ENCODE measurements at places on chromosomes 12 and 14.

DNA sequence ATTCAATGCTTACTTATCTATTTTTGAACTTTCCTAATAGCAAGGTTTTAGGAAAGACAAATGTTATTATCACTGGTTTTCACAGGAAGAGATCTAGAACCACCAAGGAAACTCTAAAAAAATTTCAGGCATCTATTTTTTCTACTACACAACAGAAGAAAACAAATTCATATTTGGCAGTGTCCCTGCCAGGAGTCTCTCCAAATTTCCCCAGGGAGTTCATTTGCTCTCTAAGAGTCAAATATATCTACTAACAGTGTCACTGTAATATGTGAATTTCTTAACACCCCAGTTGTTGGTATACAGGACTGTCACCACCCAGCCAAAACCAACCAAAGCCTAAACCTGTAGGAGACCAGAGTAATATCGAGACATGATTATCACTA is 83.4 kb downstream of the STXBP6 start:
- DNase-seq, result no peak

GRCh38 chr14:32129124-32129523 is 52.0 kb downstream of the ARHGAP5 start:
- DNase-seq, result no peak

- no peak for DNase-seq
Observed at GRCh38 chr12:79174626-79175025, 310.1 kb downstream of the SYT1 start.

- no peak for DNase-seq
Observed at GRCh38 chr12:6646276-6647082, 753 bp downstream of the ACRBP start.

- no peak for DNase-seq
Observed at GRCh38 chr14:104784218-104784568, 11.4 kb downstream of the AKT1 start.

DNA sequence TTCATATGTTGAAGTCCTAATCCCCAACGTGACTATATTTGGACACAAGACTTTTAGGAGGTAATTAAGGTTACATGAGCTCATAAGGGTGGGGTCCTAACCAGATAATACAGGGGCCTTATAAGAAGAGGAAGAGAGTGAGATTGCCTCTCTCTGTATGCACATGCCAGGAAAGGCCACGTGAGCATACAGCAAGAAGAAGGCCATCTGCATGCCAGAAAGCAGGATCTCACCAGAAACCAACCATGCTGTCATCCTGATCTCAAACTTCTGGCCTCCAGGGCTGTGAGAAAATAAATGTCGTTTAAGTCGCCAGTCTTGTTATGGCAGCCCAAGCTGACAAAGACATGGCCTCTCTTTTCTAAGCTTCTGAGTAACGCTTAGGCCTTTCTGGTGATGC is 69.0 kb upstream of the GPHB5 start:
- DNase-seq, result no peak

GRCh38 chr12:104381341-104381730 is 75.4 kb upstream of the CHST11 start:
- DNase-seq, result no peak

DNA sequence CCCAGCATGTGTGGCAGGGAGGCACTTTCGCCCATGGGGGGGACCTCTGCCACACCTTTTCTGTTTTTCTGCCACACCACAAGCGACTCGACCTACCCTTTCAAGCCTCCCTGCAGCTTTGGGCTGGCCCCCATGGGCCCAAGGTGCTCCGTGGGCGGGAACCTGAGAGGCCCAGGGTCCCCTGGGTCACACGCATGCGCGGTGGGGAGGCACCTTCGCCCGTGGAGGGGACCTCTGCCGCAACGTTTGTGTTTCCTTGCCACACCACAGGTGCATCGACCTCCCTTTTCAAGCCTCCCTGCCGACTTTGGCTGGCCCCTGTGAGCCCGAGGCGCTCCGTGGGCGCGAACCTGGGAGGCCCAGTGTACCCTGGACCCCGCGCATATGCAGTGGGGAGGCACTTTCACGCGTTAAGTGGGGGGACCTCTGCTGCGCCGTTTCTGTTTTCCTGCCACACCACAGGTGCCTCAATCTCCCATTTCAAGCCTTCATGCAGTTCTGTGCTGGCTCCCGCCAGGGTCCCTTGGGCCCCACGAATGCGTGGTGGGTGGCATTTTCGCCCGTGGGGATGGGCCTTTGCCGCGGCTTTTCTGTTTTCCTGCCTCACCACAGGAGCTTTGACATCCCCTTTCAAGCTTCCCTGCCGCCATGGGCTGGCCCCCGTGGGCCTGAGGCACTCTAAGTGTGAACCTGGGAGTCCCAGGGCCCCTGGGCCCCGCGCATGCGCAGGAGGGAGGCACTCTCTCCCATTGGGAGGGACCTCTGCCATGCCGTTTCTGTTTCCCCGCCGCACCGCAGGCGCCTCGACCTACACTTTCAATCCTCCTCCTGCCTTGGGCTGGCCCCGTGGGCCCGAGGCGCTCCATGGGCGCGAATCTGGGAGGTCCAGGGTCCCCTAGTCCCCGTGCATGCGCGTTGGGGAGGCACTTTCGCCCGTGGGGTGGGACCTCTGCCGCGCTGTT is 332.2 kb downstream of the ALG10 start:
- DNase-seq, result no peak

- no peak for DNase-seq
Observed at GRCh38 chr12:13342971-13343370, 146.4 kb downstream of the EMP1 start.

DNA sequence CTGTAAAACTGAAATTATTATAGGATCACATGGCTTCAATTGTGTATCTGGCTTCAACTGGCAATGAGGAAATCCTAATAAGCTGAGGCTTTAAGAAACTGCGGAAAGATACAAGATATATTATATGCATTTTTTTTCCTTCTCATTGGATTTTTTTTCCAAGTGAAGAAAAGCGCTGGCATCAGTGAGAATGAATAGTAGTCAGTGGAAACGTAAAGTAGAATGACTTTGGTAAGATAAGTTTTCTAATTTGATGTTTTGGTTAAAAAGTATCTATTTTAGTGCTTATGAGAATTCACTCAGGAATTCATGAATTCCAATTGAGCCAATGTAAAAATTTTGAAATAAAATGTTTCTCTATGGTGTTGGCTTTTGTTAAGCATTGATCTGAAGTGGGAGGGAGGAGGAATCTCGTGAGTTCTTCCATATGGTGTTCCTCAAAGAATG is 173.5 kb upstream of the FRMD6 start:
- no peak for DNase-seq

GRCh38 chr14:71645656-71646055 is 286.6 kb upstream of the RGS6 start:
- DNase-seq, result no peak

DNA sequence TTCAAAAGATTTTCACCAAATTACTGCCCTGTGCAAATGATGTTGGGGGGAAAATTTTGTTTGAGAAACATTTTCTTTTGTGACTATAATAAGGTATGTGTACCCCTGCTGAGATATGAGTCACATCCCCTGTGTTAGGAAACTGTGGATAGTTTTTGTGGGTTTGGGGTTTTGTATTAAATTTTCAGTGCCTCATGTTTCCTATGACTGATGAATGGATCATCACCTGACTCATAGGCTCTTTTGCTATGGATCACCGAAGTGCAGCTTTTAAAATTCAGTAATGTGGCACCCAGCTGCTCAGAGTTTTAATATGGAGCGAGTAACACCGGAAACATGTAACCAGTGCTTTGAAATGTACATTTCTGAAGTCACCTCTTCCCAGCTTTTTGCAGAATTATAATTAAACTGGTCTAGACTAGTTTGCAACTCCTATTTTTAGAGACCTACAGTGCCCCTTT is 167.4 kb upstream of the HMGA2 start:
- DNase-seq, result no peak

DNA sequence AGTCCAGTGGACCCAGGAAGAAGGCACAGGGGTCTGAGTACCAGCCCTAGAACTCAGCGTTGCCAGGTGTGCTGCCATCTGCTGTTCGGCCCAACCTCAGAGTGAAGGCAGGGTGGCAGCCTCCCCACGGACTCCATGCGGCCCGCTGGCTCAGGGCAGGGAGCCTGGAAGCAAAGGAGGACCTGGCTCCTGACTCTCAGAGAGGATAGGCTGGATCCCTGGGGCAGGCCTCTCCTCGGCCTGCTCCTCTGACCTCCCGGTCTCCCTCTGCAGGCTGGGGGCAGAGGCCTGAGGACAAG is 10.1 kb downstream of the MCRS1 start:
- peak; percentile 61 for DNase-seq

- DNase-seq, result peak; percentile 16
Observed at GRCh38 chr14:105864651-105865265, 338.4 kb downstream of the TMEM121 start.

DNA sequence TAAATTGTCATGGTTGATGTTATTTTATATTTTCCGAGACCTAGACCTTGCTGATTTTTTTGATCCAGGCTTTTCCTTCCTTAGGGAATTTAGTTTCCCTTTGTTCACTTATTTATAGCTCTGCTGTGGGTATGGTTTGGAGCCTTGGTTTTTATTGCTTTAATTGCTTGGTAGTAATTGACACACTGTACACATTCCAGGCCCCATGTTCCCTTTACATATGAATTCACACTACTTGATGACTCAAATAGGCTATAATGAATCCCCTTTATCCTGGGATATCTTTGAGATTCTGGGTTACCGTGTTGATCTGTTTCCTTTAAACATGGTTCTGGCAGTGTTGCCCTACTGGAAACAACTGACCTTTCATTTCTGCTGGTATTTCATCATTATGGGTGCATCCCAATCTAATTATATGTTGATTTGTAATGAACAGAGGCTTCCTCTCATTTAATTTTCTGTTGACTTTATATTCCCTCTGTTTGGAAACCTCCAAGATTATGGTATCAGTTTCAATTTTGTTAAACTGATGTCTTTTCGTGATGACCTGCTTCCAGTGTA is 424.0 kb downstream of the RAD51B start:
- DNase-seq, result no peak

DNA sequence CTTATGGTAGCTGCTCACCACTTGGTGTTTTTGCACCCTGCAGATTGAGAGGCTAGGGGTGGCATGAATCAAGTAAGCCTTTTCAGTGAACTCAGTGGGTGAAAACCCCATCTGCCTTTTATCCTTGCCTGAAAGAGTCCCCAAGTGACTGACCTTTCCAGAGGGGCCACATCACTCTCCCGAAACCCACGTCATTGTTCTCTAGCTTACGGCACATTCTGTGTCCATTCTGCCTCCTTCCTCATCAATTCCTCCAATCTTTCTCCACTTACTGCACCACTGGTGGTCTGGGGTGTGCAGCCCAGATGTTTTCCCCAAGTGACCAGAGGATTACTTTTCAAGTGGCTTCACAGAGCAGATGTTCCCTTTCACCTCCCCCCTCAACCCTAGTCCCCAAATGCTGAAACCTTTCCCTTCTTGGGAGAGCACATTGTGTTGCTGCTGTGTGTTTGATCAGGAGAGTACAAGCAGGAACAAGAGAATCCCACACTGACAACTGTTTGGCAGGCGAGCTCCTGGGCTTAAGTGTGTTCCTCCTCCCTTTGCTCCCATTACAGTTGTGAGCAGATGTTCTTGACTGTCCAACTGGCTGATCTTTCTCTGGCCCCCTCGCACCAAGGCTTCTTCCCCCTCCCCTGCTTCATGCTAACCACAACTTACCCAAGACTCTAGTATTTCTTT is 138.0 kb upstream of the IGF1 start:
- DNase-seq, result no peak

DNA sequence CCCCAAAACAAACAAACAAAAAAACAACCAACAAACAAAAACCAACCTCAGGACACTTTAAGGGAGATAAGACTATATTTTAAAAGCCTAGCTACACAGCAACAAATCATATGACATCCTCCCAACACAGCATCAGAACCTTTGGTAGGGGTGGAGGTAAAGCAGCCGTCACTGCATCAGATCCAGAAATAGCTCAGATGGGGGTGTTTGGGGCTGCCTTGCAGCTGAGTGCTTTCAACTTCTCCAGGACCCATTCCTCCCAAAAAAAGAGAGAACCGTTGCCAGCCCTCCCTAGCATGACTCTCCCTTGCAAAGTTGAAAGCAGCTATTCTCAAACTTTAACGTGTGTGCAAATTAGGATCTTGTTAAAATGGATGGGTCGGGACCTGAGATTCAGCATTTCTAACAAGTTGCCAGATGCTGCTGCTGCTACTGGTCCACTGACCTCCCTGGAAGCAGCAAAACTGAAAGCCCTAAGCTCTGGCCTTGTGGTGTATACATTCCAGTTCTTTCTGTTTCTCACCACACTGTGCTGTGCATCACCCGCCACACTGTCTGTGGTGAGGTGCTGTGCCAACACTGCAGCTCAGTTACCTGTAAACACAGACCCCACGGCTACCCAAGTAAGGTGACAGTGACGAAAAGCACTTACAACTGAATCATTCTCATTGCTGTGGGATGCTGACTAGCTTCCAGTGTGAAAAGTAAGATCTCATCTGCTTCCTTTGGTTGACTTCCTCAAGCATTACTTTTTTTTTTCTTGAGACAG is 54.0 kb downstream of the SLC38A1 start:
- DNase-seq, result peak; percentile 56

DNA sequence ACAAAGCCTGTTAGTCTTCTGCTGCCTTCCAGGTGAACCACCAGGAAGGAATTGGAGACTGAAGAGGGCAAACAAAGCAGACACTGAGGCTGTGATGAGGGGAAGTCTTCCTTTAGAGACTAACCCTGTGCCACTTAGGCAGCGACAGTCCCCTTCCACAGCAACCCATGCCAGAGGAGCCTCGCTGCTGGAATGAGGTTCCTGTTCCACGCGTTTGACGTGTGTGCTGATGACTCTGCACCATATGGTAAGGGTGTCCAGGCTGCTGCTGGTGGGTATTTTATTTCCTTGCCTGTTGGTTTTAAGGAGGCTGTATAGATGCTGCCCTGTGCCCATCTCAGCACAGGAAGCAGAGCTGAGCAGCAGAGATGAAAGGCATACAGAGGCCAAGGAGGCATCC is 361.9 kb upstream of the FKBP4 start:
- no peak for DNase-seq

GRCh38 chr12:104376650-104377513 is 73.3 kb downstream of the EID3 start:
- no peak for DNase-seq

GRCh38 chr12:42588524-42589464 is 752 bp downstream of the PRICKLE1 start:
- DNase-seq, result no peak

GRCh38 chr14:65916055-65916454 is 503.5 kb downstream of the FUT8 start:
- no peak for DNase-seq

DNA sequence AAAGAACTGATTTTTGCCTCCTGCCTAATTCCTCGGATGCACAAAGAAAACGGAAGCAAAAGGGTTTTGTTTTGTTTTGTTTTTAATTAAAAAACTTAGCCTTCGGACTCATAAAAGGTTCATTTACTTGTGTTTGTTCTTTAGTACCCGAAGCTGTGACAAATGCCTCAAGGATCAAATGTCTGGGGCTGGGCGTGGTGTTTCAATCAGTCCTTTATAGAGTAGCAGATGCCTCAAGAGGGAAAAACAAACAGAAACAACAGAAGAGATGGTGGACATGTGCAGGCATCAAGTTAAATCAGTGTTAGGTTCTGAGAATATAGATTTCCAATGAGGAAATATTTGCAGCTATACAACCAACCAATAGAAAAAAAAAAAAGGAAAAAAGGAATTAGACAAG is 1.6 kb upstream of the WIF1 start:
- no peak for DNase-seq

- no peak for DNase-seq
Observed at GRCh38 chr14:88599761-88600439, 37.1 kb downstream of the ZC3H14 start.

- no peak for DNase-seq
Observed at GRCh38 chr12:20588042-20588441, 107.1 kb upstream of the SLCO1C1 start.

Data from naive thymus-derived CD8-positive, alpha-beta T cell (primary cell).